ENCODE measurements at places on chromosomes 12 and 14. TPM values are rescaled to one million over a fixed set of nuclear protein-coding genes. Genes with fewer than 3 reads are reported as not detected.

Gene ZFHX2
- total RNA-seq = 0.86 TPM

Gene CELA1
- total RNA-seq = not detected

Gene DAAM1
- total RNA-seq = 45.7 TPM

Gene SYNDIG1L
- total RNA-seq = not detected

Gene SLC41A2
- total RNA-seq = 16.0 TPM

Gene SLC22A17
- 1.1 TPM for total RNA-seq

Gene TMEM229B
- under 0.01 TPM for total RNA-seq

Gene SLC38A4
- total RNA-seq = 0.07 TPM

Gene DGKA
- 62.8 TPM for total RNA-seq

All from thoracic aorta endothelial cell (primary cell).